ENCODE measurements at places on chromosomes 2 and 18.

GRCh38 chr2:27765621-27766286 lies 5.8 kb upstream of the MRPL33 start:
- no peak for DNase-seq

- no peak for DNase-seq
Observed at GRCh38 chr2:69060938-69061501, 48.0 kb downstream of the ANTXR1 start.

GRCh38 chr2:184363213-184363612 lies 235.1 kb upstream of the ZNF804A start:
- DNase-seq, result no peak

- no peak for DNase-seq
Observed at GRCh38 chr2:219560037-219560892, 11.1 kb downstream of the OBSL1 start.

DNA sequence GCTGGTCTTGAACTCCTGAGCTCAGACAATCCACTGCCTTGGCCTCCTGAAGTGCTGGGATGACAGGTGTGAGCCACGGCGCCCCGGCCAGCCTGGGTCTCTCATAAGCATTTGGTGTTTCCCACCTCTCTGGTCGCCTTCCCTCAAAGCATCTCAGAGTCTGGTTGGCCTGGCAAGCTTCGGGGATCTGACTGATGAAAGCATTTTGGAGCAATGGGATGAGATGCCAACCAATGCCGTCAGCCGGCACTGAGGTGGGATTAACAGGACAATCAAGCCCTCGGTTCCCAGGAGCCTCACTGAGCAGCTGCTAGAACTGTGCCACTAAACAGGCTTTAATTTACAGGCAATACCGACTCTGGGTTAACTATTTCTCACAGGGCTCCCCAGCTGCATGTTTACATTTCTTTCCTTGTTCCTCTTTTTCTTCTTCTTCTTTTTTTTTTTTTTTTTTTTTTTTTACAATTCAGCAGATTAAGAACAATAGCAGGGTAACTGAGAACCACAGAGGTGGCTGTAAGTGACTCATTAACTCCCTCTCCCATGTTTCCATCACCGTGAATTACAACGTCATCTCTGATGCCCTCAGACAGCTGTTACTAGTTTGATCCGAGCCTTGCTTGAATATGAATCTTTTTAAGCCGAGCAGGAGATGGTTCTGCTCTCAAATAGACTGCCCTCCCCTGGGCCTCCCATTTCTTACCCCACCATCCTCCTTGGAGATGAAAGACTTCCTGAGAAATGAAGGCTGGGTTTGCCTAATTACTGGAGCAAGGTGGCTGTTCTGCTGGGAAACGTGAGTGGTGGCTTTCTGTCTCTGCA lies 37.9 kb downstream of the ODC1 start:
- DNase-seq, result no peak

- DNase-seq, result peak; percentile 56
Observed at GRCh38 chr2:232508251-232508650, 11.9 kb upstream of the PRSS56 start.

GRCh38 chr2:60353863-60354262 lies 199.6 kb downstream of the BCL11A start:
- DNase-seq, result no peak

DNA sequence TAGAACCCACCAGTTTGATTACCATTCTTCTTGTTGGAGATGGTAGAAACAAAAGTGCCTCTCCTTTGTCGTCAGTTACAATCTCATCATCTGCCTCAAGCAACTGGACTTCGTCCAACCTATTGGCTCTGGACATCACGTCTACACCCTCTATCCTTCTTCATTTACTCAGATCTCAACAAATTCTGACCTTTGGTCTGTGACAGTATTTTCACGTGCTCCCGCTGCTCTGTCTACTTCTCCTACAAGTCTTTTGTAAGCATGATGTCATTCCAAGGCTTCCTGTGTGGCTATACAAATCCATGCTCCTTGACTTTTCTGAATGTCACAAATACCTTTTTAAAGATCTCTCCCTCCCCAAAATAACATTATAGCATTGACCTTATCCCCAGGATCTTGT lies 43.0 kb upstream of the PID1 start:
- no peak for DNase-seq

GRCh38 chr2:235091421-235091820 lies 139.6 kb downstream of the SH3BP4 start:
- DNase-seq, result no peak

DNA sequence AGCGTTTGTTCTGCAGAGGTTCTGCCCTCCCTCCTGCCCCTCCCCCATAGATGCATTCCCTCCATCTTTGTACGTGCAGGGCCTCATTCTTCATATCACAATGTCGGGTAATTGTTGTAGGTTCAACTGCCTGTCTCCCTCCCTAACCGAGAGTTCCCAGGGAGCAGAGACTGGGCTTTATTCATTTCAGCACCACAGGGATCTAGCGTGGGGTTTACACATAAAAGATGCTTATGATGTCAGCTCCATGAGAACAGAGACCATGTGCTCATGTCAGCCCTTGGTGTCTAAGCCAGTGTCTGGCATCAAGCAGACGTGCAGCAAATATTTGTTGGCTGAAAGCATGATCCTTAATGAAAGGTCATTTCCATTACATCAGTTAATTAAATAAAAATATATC lies 298.9 kb upstream of the TRIB2 start:
- DNase-seq, result no peak

DNA sequence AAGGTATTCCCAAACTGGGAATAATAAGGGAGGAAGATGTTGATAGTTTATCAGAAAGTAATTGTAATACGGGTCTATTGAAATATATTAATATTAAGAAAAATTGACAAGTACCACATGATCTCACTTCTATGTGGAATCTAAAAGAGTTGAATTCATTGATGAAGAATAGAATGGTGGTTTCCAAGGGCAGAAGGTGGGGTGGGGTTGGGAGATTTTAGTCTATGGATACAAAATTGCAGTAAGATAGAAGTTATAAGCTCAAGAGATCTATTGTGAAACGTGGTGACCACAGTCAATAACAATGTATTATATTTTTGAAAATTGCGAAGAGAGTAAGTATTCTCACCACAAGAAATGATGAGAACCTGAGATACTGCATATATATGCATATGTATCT lies 38.9 kb downstream of the COL3A1 start:
- no peak for DNase-seq

DNA sequence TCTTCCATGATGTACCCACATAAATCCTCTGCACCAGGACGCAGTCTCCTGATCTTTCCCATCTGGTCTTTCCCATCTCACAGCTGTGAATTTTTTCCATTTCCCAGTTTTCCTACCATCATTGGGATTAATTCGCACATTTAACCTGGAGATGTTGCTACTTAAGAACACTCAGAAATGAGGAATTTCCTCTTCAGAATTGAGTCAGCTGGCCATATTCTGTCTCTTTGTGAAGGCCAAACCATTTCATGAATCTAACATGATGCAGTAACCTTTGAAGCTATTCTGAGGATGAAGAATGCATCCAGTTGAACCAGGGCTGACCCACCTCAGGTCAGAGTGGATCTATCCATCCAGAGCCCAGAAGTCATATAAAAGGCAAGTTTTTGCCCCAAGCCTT lies 326.8 kb downstream of the SETBP1 start:
- DNase-seq, result no peak

DNA sequence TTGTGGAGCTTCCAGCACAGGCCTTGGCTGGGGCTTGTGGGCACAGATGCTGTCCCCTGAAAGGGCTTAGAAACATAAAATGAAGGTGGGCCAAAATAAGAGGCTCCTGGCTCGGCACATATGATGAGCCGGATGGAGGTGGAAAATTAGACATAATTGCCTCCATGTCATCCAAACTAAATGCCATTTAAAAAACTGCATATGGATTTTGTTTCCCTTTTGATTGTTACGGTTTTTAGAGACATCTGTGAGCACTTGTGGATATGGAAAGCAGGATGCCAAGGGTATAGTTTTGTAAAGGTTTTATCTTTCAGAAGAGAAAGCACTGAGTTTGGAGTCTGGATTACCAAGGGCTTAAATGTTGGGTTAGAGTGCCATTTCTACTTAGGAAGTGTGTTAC lies 498.3 kb downstream of the RIT2 start:
- no peak for DNase-seq

- DNase-seq, result no peak
Observed at GRCh38 chr18:22268641-22269128, 99.3 kb downstream of the GATA6 start.

- no peak for DNase-seq
Observed at GRCh38 chr2:44150473-44150872, 18.2 kb upstream of the PPM1B start.

GRCh38 chr2:236876642-236877041 lies 209.0 kb upstream of the COPS8 start:
- no peak for DNase-seq

- no peak for DNase-seq
Observed at GRCh38 chr2:73987948-73988700, 3.4 kb downstream of the TET3 start.

- DNase-seq, result no peak
Observed at GRCh38 chr2:112296407-112296806, 21.0 kb downstream of the ZC3H6 start.

- DNase-seq, result peak; percentile 84
Observed at GRCh38 chr18:49858309-49859020, 45.1 kb upstream of the ACAA2 start.

GRCh38 chr2:169172151-169172735 lies 102.9 kb downstream of the DHRS9 start:
- DNase-seq, result peak; percentile 26

- DNase-seq, result peak; percentile 94
Observed at GRCh38 chr18:3603421-3604234, 153.7 kb downstream of the TGIF1 start.

DNA sequence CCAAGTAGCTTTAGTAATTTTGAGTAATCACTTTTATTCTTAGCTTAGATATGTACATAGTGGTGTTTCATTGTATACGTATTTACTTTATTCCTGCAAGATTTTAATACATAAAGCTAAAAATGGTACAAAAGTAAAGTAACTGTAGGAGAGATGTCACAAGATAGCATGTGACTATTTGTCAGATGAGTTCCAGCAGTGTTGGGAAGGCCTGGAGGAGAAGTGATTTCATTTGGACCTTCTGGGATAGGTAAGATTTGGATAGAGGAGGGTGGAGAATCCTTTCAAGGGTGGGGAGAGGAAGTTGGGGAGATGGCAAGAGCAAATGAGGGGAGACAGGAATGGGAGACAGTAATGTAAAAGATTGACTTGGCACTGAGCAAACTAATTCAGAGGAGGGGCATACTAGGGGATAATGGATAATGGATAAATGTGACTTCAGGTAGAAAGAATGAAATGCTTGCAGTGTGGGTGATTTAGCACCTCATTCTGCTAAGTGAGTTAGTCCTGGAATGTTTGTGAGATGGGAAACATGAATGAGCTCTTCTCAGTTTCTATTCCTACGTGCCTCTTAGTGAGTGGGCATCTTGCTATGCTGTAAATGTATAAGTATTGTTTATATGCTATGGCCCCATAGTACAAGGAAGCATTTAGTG lies 10.5 kb downstream of the WDR43 start:
- DNase-seq, result no peak

DNA sequence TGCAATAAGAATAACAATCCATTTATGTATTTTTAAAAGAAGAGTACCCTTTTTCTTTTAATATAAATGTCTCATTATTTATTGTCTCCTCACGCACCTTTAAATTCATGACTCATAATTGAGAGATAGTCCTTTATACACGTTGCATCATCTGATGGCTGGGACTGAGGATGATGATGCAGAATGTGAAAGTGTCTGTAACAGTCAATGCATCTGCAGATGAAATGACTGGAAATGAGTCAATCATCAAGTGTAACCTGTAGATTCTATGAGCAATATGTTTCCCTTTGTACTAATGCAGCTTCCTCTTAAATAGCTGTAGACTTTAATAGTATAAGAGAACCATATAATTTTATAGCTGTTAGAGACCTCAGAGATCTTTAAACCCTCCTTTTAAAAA lies 26.1 kb upstream of the SYT4 start:
- DNase-seq, result no peak

GRCh38 chr2:36214691-36215090 lies 140.9 kb upstream of the CRIM1 start:
- peak; percentile 24 for DNase-seq

DNA sequence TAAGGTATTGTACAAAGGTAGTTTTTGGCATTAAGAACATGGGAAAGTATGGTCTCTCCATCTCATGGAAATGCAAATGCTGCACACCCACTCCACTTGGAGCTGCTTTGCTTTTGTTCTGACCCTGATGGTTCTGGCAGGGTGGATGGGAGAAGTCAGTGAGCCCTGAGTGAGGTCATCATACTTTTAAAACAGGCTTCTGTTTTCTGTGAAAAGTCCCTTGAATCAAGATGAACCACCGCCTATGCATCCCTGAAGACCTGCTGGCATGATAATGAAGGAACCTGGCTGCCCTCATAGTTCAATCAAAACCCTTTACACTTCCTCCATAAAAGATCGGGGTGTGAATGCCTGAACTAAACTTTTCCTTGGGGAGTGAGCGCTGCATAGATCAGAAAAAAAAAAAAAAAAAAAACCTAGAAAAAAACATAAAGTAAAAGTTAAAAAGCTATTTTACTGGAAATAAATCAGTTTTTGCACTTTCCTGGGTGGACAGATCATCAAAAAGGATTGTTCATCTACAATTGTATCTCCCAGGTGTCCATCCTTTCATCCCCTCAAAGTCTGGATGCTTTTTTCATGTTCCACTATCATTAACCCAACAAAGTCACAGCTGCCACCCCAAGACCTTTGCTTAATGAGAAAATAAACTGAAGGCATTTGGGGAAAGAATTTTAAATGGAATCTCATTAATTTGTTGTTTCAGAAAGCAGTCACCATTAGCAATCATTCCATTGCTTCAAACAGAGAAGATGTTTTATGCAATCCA lies 728.1 kb upstream of the DDX18 start:
- no peak for DNase-seq

DNA sequence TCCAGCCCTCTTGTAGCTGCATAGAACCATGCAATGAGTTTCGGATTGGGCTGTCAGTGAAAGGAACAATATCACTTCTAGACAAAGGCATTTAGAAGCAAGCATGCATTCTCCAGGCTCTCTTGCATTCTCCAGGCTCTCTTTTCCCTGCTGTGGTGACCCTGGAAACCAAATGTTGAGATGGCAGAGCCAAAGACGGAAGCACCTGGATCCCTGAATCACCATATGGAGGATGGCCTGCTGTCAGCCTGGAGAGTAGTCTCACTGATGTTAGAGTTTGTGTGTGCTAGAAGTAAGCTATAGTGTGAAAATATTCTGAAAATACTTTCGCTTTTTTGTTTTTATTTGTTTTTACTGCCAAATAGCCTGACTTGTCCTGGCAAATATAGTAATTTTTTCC lies 203.9 kb downstream of the C1D start:
- no peak for DNase-seq

Measured in GM23338 (cell line).